ENCODE measurements at places on chromosomes 13 and 19.
A peak's percentile ranks its signal among the peaks of the same experiment; 100 is the strongest.

DNA sequence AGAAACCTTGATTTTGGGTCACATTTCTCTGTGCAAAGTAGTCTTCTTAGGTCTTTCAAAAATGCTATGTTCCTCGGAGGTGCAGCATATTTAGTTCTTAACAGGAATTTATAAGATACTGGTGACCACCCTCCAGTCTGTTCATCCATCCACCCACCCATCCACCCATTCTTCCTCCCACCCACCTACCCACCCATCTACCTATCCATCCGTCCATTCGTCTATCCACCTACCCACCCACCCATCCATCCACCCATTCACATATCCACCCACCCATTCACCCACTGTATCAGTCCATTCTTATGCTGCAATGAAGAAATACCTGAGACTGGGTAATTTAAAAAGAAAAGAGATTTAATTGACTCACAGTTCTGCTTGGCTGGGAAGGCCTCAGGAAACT is 74.9 kb downstream of the KCTD15 start:
- no peak for DNase-seq

GRCh38 chr13:25910991-25911419 is 140.8 kb downstream of the SHISA2 start:
- DNase-seq: no peak

- peak; percentile 33 for DNase-seq
Observed at GRCh38 chr13:59823486-59823885, 340.2 kb downstream of the DIAPH3 start.

- DNase-seq: no peak
Observed at GRCh38 chr13:48976576-48977285, 1.0 kb downstream of the FNDC3A start.

GRCh38 chr19:49057636-49058234 is at the start of gene CGB7:
TSS of gene CGB7 (minus strand) at chr19:49057749. CDS start at chr19:49055375, 2,374 bp downstream.
- DNase-seq: peak; percentile 39

GRCh38 chr13:69935043-69935442 is 172.6 kb upstream of the ATXN8OS start:
- DNase-seq: peak; percentile 25

DNA sequence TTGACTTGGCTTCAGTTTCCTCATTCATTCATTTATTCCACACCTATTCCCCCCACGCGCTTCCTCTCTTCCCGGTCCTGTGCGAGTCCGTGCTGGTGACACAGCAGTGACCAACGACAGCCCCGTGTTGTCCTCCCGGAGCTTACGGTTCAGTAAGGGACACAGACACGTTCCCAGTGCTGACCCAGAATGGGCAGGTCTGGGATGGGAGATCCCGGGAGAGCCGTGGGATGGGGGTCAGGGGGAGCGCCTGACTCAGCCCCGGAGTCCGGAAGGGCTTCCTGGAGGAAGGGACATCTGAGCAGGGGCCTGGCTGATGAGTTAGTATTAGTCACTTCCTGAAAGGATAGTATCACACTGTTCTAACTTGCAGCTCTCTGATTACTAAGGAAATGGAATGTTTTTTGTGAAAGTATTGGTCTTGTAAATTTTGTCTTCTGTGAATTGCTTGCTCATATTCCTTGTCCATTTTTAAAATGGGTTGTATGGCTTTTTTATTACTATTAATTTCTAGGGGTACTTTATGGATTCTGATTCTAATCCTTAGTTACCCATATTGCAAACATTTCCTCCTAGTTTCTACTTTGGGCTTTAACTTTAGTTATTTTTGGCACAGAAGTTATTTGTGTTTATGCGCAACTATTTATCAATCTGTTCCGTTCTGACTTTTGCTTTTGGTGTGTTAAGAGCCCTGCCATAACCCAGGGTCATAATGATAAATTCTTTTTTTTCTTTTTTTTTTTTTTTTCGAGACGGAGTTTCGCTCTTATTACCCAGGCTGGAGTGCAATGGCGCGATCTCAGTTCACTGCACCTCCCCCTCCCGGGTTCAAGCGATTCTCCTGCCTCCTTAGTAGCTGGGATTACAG is 708 bp upstream of the ERCC1 start:
- peak; percentile 89 for DNase-seq

- peak; percentile 51 for DNase-seq
Observed at GRCh38 chr19:28425046-28425931, 787.7 kb downstream of the UQCRFS1 start.

GRCh38 chr13:32175307-32175706 is 139.9 kb downstream of the ZAR1L start:
- DNase-seq: no peak

- no peak for DNase-seq
Observed at GRCh38 chr13:28564030-28564429, 69.1 kb upstream of the FLT1 start.

DNA sequence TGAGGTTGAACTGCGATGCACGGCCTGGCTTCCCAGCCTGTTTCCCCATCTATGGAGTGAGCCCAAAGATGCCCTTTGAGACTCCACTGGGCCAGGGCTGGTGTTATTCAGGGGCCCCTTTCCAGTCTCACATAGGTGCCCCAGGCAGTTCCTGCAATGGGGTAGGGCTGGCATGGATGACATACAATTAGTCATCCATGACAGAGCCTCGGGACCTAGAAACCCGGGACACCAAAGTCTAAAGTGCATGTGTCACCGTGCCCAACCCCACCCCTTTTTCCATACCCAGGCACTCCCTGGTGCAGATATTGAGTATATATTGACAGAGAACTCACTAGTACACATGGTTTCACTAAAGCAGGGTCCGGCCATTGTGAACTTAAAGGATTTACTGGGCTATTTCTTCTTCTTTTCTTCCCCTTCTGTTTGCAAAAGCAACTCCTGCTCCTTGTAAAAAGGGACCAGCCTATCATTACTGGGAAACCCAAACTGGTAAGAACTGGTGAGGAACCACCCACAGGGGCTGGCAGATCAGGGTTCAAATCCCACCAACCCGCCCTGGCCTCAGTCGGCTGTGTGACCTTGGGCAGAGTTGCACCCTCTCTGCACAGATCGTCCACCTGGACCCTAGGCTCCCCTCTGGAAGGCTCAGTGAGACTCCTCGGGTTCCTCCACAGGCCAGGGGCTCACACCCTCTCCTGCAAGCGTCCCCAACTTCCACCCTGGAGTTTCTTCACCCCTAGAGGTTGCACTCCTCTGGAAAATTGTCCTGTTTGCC is 2.7 kb downstream of the B3GNT3 start:
- DNase-seq: peak; percentile 80

GRCh38 chr13:96898212-96898611 is 96.1 kb downstream of the OXGR1 start:
- DNase-seq: no peak

DNA sequence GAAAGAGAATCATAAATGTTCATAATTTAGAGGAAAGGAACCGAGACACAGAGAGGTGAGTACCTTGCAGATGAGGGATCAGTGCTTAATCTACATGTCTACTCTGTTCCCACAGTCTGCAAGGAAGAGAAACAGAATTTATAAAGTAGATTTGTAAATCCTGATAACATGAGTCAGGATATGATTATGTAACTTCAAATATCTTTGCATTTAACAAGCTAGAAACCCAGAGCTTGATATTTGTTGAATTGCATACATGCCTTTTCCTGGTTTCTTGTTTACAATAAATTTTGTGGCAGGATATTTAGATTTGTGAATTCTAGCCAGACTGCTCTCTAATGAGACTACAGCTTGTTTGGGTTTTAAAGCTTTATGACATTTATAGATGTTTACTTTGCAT is 219.2 kb downstream of the ENOX1 start:
- DNase-seq: no peak

DNA sequence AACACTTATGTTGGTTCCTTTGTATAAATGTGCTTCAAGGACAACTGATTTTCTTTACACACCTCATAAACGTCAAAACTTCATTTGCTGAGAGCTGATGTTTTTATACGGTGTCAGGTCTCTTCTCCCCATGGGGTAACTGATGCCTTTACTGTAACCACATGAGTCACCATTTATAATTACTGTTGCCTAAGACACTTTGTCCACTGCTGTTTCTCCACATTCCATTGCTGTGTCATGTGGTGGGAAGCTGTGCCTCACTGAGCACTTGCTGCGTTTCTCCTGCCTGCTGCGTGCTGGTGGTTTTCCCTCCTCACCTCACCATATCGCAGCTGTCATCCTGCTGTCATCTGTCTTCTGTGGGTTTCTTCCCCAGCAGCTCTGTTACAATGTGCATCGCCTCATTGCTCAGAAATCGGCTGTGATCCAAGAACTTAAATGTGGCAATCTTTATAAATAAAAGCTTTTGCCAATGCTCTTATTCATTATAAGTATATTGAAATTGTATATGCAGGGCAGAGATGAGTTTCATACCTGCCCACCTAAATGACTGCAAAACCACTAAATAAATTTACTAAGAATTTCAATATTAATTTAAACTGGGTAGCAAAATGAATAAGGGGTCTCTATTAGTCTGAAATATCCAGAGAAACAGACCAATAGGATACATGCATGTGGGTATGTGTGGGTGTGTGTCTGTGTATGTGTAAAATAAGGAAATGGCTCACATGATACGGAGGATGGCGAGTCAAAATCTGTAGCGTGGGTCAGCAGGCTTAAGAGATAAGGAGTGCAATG is 547.0 kb upstream of the SLITRK5 start:
- DNase-seq: peak; percentile 99

DNA sequence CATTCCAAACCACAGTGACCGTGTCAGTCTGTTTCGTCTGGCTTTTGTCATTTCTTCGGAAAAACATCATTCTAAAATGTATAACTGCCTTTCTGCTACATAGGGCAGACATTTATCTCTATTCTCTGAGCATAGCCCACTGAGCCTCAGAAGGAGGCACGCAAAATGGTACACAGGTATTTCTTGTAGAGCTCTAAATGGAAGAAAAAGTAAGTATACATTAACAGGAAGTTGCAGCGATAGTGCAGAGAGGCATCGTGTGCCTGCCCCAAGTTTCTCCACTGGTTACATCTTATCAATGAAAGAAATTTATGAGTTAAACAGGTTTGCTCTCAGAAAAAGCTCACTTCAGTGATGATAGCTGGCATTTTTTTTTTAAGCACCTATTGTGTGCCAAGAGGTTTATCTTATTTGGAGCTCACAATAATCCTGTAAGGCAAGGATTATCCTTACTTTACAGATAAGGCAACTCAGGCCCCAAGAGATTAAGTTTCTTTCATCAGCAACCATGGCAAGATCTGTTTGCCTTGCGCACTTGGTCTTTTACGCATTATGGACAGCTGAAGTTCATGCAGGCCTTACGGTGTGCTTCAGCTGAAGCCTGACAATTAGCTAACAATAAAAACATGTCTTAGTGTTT is 1.2 kb upstream of the RCBTB2 start:
- DNase-seq: no peak
